ENCODE measurements at places on chromosomes 4 and X.

DNA sequence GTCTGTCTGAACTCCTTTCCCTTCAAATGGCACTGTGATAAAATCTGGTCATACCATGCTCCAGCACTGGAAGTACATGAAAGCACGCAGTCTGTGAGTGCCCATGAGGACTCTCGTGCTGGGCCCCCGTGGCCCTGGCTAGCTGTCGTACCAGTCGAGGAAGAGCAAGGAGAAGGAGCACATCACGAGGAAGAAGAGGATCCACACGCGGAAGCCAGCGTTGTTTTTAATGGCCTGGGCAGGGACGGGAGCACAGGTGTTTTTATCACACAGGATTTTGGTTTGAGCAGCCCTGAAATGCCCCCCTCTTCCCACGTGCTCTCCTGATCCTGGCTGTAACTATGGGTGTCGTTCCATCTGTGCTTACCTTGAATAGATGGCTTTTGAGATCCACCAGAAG lies 33.0 kb downstream of the NSG1 start:
- no peak for DNase-seq

GRCh38 chr4:144705601-144706590 lies 59.9 kb downstream of the HHIP start:
- no peak for DNase-seq

- DNase-seq = no peak
These were observed 34.3 kb downstream of the ZNF330 start for GRCh38 chr4:141255016-141255415.

- no peak for DNase-seq
These were observed 154.0 kb upstream of the FMR1 start for GRCh38 chrX:147757750-147758149.

DNA sequence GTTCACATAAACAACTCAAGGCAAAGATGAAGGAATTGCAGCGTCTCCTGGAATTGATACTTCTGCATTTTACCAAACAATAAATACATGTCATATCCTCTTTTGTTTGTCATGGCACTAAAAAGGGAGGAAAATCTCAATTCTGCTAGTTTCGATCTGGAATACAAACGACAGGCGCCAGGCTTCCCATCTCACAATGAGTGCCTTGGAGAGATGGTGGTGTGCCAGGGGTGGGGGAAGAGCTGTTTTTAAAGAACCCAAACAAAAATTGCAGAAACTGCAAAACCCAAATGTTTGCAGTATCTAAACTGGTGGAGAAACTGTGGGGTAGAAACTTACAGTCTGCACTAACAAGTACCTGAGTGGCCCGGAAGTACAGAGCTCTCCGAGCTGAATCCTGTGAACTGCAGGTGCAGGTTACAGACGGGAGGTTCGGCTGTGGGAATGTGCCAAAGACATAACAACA lies 53.0 kb upstream of the KLF3 start:
- DNase-seq = no peak

DNA sequence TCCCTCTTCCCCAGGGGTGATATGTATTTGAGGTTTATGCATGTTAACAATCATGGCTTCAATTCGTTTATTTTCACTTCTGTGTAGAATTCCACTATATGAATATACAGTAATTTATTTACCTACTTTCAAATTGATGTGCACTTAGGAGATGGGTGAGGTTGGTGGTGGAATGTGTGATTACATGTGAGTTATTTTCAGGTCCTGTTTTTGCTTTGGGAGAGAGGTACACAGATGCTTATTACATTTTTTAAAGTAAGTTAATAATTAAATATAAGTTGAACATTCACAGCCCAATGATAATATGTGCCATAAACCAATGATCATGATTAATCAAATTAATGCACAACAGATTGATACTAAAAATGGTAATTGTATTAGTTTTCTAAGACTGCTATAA lies 79.5 kb downstream of the SPRY1 start:
- DNase-seq = no peak

- DNase-seq = no peak
These were observed 110.6 kb upstream of the LIMCH1 start for GRCh38 chr4:41427306-41427882.

GRCh38 chr4:47493238-47494123 lies 8.4 kb downstream of the ATP10D start:
- DNase-seq = no peak

GRCh38 chr4:139913398-139913990 lies 240.5 kb downstream of the MAML3 start:
- no peak for DNase-seq

- DNase-seq = no peak
These were observed 84.4 kb downstream of the LRP2BP start for GRCh38 chr4:185311113-185311888.

DNA sequence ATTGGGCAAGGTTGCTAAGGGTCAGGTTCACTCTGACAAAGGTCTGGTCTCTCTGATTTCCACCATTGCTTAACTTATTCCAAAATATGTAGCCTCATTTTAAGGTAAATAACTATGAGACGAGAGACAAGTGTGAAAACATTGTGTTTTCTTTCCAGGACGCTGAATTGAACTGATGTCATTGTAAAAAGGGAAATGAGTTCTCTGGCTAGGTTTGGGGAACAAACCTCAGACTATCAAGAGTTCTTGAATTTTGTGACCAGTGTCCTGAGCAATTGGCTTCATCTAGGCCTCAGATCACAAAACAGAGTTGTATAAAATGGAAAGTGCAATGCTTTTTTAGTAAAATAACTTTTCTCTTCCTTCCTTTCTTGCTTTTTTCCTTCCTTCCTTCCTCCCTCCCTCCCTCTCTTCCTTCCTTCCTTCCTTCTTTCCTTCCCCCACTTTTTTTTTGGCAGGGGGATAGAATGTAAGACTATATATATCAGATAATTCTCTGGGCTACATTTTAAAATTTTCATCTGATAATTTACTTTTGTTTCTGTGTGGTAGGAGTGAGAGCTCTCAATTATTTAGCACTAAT lies 30.8 kb upstream of the CXCL8 start:
- DNase-seq = no peak

DNA sequence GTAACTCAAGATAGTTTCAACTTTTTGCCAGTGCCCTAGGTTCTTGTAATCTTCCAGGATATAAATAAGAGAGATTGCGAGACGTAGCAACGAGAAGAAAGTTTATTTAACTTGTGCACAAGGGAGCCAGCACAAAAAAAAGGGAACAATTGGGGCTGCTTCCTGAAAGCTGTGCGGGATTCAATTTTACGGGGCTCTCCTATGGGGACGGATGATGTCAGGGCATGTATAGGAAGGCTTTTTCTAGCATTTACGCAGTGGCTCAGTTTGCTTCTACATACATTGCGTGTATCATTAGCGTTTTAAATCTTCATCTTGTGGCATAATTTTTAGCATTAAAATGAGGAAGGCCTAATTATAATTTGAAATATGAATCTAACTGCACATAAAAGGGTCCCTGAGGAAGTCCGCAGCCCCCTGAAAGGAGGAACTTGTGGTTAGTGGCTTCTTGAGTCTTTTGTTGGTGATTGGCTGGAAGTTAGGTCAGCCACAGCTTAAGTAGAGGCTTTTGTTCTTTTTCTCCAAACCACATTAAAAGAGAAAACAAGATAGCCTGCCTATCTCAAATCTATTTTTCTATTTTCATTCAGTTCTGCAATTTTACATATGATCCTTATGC lies 668.2 kb upstream of the NDST4 start:
- DNase-seq = no peak

- no peak for DNase-seq
These were observed 32.1 kb downstream of the NDUFB11 start for GRCh38 chrX:47112316-47112954.

DNA sequence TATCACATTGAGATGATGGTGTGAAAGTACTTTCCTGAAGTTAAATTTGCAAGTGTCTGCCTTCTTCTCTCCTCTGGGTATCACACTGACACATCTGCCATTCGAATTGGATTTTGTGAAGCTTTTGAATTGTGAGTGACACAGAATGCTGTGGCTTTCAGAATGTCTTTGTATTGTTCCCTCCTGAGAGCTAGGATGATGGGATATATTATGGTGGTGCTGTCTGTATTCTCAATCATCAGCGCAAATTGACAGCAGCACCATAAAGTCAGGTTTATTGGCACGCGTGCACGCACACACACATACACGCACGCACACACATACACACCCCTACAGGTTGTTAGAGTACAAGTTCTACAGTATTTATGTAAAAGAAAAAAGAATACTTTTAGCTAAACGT lies 143.3 kb downstream of the AWAT2 start:
- DNase-seq = no peak

DNA sequence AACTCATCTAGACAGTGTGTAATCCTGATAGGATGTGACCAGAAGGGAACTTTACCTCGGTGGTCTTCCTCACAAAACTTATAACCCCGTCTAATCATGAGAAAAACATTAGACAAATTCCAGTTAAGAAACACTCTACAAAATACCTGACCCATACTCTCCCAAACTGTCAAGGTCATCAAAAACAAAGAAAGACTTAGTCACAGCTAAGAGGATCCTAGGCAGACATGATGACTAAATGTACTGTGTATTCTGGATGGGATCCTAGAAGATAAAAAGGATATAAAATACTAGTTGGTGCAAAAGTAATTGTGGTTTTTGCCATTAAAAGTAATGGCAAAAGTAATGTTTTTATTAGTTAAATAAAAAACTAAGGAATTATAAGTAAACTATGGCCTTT lies 81.6 kb downstream of the DTHD1 start:
- no peak for DNase-seq

DNA sequence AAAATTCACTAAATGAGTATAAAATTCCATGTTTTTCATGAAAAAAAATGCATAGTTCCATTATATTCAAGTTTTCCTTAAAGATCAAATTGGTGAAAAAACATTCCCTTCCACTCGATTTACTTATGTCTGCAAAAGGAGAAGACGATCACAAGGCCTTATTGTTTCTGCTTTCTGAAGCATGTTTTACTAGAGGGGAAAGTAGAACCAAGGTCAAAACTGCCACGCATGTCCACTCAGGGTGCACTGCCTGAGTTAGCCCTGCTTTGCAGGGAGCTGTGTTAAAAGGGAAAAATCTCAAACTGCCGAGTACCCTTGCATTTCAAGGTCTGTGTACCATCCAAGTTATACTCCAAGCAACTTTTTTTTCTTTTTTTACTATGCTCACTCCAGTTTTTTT lies 57.2 kb downstream of the TRAPPC11 start:
- no peak for DNase-seq

- DNase-seq = no peak
These were observed 15.8 kb downstream of the TBC1D14 start for GRCh38 chr4:6925357-6925836.

DNA sequence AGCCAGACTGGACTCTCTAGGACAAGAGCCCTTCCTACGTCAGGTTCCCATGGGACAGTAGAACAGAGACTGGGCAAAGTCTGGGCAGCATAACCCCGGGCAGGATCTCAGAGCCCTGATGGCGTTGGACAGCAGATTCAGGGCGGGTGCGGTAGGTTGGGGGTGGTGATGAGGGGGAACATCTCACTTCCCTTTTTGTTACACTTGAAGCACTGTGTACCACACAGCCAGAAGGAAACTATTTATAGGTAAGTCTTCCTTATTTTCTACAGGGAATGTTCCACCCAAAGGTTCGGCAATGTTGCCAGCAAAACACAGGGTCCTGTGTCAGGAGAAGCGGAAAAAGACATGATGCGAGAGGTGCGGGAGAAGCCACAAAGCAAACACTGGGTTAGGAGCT lies 54.3 kb downstream of the TSC22D3 start:
- no peak for DNase-seq

GRCh38 chrX:119266364-119266995 lies 30.4 kb downstream of the PGRMC1 start:
- peak; percentile 32 for DNase-seq

GRCh38 chrX:41661366-41662095 lies 27.2 kb upstream of the GPR34 start:
- no peak for DNase-seq

DNA sequence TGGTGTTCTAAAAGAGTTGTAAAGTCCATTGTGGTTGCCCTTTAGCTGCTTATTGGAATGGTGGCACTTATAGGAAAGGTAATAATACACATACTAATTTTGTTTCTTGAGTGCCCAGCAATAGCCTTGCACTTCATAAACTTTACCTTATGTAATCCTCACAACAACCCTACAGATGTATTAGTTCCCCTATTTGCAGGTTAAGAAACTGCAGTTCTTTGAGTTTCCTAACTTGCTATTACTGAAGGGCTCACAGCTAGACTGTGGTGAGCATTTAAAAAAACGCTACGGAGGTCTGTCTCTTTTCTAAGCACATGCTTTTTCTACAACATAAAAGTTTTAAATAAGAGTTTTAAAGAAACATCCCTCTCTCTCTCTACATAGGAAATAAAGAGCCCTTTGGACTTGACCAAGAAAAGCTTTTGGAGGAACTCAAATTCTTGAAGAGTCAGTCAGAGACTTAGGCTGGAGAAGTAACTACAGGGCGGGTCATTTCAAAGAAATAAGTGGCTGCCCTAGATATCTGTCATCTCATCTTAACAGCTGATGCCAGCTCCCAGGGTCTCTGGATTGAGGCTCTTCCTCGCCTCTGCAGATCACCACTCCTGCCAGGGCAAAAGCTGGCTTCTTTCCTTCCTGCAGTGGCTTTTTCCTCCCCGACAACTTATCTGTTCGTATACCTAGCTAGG lies 42.0 kb upstream of the FBXW7 start:
- no peak for DNase-seq

DNA sequence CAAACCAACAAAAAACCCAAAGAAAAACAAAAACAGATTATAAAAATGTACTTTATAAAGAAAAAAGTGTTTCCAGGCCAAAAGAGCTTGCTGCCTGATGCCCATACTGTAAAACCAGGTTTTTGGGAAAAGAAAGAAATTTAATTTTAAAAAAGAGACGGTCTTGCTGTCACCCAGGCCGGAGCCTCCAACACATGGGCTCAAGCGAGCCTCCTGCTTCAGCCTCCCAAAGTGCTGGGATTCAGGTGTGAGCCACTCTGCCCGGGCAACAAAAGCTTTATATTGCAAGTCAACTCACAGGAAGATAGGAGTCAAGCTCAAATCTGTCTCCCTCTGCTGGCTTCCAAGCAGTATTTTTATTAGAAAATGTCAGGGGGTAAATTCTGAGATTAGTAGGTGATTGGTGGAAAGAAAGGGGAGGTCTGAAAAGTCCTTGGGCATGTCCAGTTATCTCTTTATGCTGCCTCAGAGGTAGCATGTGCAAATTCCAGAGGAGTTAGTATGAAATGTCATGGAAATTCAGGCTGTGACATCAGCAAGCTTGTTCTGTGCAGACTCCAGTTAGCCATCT lies 39.4 kb downstream of the MGST2 start:
- DNase-seq = no peak

- no peak for DNase-seq
These were observed 113.2 kb downstream of the MID1 start for GRCh38 chrX:10507181-10507580.

- DNase-seq = no peak
These were observed 242.3 kb downstream of the RPA4 start for GRCh38 chrX:97126020-97126419.

- no peak for DNase-seq
These were observed 17.6 kb downstream of the TRIM61 start for GRCh38 chr4:164959896-164960295.

DNA sequence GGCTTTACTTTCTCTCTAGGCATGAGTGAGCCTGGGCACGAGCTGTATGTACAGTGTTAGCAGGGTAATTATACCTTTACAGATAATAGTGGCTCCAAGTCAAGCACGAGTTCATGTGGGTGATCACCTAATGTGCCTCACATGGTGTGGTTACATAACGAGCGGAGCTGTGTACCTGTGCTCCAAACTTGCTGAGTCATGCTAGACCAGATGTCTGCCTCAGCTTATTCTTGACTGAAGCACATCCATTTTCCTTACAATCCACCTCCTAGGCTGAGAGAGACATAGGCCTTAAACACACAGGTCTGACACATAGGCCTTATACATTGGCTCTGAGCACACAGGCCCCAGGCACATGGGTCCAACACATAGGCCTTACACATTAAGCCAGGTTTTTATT lies 426.6 kb downstream of the GPAT3 start:
- no peak for DNase-seq

GRCh38 chr4:169236873-169237626 lies 33.7 kb downstream of the SH3RF1 start:
- DNase-seq = no peak

All from CD8-positive, alpha-beta T cell (primary cell).